ENCODE measurements at places on chromosomes 2 and 18.
A peak's percentile ranks its signal among the peaks of the same experiment; 100 is the strongest.

DNA sequence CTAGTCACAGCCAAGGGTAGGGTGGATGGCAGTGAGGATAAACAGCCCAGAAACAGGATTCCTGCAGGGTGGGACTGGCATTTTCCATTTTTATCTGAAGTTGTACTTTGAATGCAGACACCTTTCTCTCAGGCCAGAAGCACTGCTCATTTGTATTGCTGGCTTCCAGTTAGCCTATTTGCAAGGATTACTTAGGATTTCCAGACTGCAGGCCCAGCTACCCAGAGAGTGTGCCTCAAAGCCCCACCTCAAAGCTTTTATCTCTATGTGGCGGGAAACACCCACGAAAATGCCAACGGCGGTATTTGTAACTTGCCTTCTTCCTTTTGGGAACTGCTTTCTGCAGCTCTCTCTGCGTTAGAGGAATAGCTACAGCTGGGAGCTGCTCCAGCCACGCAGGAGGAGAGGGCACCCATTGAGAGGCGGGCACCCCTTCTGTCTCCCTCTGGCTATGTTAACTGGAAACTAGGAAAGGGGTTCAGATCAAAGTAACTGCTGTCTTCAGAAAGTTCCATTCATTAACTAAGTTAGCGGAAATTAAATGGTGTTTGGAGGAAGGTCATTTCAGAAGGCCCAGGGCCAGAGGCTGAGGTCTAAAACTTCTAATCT, 144.9 kb downstream of the TGIF1 start:
- DNase-seq, result peak; percentile 60

GRCh38 chr2:56811401-56811800, 627.6 kb downstream of the CCDC85A start:
- DNase-seq, result no peak

DNA sequence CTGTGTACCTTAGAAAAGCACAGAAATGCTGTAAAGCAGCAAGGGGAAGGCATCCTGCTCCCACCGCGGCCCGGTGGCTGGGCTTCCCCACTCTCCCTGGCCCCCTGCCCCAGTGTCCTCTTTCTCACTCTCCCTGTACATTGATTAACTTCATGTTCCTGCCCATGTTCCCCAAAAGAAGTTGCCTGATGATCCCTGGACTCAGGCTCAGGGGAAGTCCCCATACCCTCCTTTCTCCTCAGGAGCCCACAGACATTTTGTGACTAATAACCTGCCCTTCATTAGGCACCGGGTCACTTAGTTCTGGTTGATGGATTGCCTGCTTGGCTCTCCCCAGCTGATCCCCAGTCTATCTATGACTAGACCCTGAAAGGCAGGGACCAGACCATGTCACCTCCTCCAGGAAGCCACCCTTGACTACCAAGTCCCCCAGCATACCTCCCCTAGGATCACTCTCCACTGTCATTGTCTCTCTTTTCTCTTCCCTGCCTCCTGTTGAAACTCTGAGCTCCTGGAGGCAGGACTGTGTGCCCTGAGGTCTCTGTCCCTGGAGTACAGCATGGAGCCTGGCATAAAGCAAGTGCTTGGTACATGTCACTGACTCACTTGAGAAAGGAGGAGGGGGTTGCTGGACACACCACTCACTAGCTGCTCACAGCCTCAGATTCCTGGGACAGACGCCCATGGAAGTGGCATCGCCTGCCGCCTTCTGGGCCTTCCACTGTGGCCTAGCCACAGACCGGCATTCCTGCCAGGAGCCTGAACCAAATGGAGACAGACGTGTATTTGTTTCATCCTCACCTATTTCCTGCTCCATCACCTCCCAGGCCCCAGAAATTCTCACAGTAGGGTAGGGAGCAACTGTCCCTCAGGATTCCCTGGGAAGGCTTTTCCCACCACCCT, 13.5 kb downstream of the MALL start:
- DNase-seq, result no peak

GRCh38 chr18:3448838-3449511, 997 bp upstream of the TGIF1 start:
- peak; percentile 81 for DNase-seq

DNA sequence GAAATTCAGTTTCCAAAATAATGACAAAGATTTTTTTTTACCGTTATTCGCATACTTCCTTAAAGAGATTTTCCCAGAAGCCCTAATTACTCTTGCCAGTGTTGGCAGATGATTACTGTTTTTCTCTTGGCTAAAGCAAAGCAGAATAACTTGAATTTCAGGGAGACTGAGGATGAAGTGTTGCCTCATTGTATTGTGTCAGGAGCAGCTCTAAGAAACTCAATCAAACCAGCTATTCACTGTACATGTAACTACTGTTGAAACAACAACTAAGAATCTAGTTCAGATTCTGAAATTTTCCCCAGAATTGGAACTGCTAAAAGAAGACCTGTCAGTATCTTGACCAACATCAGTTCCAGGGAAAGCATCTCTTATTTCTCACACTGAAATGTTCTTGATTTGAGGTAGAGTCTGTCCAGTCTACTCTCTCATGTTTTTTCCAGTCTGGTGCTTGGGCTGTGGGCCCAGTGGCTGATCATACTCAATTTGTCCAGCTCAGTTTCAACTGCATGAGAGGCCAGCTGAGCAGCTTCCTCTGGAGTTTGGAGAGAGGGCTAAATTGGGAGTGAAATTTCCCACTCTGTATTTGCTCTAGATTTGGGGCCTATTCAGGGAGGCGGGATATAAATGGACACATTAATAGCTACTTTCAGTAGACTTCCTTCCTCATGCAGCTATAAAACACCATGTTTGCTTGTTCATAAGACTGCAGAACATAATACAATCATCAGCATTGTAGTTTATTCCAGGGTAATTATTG, 78.5 kb downstream of the PPP1R1C start:
- no peak for DNase-seq

- DNase-seq, result no peak
These were observed 134.9 kb downstream of the ZBTB7C start for GRCh38 chr18:48274301-48274700.

- DNase-seq, result no peak
These were observed 776.8 kb upstream of the ACVR2A start for GRCh38 chr2:147068071-147068470.

DNA sequence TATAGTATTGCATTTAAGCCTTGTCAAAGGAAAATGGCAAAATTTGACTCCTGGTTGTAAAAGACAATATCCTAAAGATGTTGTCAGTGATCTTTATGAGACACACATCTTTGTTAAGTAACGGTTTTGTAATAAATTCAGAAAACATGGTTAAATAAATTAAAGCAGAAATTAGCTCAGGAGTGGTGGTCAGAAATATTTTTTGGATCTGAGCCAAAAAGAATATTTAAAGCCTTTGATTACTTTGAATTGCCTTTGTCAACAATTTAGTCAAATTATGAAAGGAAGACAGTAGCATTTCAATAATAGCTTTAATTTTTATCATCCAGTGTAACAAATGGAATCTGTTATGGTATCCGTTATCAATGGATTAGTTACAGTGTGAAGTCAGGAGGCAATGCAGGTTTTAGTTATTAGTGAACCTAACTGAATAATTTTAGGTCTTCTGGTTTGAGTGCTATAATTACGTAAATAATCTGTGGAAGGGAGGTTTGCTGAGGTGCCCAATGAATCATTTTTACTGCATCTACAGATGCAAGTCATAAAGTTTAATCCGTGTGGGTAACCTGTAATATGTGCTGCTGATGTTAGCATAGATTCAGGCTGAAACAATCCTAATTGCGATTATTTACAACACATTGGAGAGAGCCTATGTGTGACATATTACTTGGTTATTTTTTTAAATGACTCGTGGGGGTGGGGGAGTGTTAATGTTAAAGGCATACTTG, 42.7 kb downstream of the SMAD4 start:
- no peak for DNase-seq

DNA sequence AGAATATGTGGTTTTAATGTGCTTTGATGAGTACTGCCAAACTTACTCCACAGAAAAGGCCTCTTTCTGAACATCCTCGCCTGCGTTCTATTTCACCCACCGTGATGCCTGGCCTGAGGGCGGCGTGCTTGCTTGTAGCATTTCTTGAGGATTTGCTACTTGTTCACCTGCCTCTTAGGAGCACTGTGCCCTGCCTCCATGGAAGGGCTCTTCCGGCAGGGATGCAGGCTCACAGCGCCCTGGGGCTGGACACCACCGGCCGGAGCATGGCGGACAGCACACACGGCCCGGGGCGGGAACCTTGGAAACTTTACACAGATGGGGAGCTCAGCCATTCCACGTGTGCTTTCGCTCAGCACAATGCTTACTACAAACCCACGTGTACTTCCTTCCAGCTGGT, 37.1 kb downstream of the ANO7 start:
- no peak for DNase-seq

- no peak for DNase-seq
These were observed 7.6 kb downstream of the TRIP12 start for GRCh38 chr2:229914171-229914570.

- DNase-seq, result no peak
These were observed 34.5 kb downstream of the INSIG2 start for GRCh38 chr2:118122594-118123281.

GRCh38 chr2:101342625-101343008, 34.1 kb upstream of the RNF149 start:
- no peak for DNase-seq

GRCh38 chr2:46873604-46874068, 42.0 kb downstream of the MCFD2 start:
- DNase-seq, result no peak

DNA sequence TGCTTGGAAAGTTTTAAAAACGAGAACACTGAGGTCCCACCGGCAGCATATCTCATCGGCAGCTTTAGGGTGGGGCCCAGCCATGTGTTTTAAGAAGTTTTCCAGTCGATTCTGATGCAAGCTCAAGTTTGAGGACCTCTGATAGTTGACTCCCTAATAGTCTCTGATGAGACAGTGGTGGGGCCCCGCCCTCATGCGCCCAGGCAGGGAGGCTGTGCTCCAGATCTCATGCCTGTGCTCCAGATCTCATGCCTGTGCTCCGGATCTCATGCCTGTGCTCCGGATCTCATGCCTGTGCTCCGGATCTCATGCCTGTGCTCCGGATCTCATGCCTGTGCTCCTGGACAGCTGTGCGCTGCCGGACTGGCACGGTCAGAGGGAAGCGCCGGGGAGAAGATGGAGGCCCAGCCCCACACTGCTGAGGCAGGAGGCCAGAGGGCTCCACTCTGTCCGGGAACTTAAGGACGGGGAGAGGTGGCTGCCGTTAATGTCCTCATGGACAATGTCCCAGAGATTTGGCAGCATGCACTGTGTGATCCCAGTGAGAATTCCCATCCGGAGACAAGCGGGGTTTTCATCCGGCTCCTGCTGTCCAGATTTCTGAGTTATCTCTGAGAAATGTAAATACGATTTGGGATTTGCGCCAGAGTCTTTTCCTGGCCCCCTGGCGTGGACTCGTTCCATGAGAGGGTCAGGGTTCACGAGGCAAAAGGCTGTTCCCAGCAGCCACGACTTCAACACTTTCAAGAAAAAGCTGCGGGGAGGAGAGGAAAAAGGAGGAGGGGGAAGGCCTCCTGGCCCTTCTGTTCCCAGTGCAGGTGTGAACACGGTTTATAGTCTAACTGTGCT, 9.4 kb upstream of the COLEC11 start:
- DNase-seq, result no peak

DNA sequence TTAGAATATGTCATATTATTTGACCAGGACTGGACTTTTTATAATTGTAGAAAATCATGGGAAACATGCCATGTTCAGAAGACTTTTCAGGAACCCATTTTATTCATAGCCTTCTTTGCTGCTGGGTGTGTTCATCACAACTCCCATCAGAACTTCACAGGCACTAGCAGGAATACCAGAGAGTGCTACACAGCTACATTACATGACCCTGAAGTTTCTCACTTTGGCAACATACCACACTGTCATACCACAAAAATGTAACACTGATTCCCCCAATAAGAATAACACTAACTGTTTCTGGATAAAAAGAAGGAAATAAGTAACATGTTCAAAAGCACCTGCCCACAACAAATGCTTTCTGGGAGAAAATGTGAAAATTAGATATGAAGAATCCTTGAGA, 405.4 kb downstream of the CDH2 start:
- no peak for DNase-seq

DNA sequence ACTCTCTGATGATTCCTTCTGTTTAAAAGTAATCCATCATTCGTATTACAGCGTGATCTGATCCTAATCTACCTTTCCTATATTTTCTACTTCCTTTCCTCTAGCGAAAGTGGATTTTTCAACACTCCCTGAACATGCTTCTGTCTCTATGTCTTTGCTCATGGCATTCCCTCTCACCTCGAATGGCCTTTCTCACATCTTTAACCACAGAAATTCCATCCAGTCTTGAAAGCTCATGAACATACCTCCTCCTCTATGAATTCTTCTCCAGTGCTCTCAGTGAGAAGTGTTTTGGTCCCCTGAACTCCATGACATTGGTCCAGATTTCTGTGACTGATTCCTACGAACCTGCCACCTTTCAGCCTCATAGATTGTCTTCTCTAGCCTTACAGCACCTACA, 323.2 kb downstream of the RAD51AP2 start:
- no peak for DNase-seq

GRCh38 chr2:45009928-45010701, 863 bp upstream of the SIX2 start:
- no peak for DNase-seq

DNA sequence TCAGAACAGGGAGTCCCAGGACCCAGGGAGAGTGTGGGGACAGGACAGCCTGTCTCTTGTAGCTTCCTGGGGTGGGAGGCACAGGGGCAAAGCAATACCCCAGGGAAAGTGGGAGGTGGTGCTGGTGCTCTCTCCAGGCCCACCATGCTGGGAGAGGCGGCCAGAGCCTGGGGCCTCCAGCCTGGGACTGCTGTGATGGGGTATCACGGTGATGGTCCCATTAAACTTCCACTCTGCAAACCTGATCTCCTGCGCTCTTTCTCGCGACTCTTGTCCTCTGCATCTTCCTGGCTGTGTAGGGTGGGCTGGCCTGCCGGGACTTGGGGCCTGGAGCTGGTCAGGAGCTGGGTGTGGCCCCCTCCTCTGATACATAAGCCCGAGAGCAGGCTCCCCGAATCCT, 8.0 kb upstream of the CAPN10 start:
- DNase-seq, result no peak

DNA sequence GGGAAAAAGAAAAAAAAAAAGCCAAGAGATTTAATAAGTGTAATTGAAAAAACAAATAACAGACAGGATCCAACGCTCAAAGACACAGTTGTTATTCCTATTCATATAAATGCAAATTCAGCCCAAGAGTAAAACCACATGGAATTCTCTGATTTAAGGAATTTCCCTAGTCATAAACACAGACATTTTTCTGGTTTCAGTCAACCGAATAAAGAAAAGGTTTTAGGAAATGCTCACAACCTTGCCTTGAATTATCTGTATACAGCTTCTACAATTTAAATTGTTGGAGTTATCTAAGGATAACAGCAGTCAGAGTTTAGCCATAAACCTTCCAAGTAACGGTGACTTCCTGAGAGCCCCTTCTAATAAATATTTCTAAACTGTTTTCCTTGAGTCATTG, 122.7 kb downstream of the VWC2L start:
- DNase-seq, result no peak

- DNase-seq, result no peak
These were observed 65.3 kb upstream of the FOXI3 start for GRCh38 chr2:88517759-88518201.

GRCh38 chr2:86224645-86225355, 25.5 kb downstream of the MRPL35 start:
- no peak for DNase-seq
